ENCODE measurements at places on chromosomes 4 and X.

GRCh38 chr4:1985294-1985693, 23.5 kb downstream of the NELFA start:
- no peak for DNase-seq

GRCh38 chr4:183096276-183096965, 2.6 kb upstream of the WWC2 start:
- DNase-seq, result no peak

DNA sequence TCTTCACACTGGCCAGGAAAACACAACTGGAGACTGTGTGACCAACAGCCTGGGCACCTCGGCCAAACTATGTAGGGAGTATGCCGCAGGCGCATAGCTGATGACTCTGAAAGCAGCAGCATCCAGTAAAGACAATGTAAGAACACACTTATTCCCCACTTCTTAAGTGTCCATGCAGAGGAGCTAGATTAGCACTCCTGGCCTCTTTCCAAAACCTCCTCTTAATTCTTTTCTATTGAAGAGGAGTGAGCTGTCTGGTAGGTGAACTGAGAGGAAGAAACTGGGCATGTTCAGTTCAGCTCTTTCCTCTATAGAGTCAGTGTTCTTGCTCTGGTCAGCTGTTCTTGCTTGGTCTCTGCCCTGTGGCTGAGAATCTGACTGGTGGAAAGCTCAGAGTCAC, 21.1 kb downstream of the NMU start:
- DNase-seq, result no peak

GRCh38 chr4:159429693-159430035, 326.8 kb downstream of the RAPGEF2 start:
- DNase-seq, result no peak

DNA sequence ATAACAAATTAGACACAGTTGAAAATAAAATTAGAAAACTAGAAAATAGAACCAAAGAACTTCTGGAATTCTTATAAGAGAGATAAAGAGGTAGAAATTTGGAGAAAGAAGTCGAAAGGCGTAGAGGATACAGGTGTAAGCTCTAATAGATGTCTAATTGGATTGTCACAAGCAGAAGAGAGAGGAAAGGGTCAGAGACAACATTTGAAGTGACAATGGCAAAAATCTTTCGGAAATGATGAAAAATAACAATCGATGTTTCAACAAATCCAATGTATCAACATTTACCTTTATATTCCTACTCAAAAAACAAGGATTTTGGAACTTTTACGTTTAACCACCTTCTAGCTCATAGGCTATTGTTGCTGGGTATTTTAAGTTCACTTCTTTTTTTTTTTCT, 3.8 kb downstream of the CXCL8 start:
- DNase-seq, result no peak

DNA sequence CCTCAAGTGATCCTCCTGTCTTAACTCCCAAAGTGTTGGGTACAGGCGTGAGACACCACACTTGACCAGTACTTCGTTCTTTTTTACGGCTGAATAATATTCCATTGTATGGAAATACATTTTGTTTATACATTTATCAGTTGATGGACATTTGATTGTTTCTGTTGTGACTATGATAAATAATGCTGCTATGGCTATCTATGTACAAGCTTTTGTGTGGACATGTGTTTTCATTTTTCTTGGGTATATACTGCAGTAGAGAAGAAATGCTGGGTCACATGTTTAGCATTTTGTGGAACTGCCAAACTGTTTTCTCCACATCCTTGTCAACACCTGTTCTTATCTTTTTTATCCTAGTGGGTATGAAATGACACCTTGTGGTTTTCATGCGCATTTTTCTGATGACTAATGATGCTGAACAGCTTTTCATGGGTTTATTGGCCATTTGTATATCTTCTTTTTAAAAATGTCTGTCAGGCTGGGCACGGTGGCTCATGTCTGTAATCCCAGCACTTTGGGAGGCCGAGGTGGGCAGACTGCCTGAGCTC, 37.3 kb downstream of the SAT1 start:
- no peak for DNase-seq

DNA sequence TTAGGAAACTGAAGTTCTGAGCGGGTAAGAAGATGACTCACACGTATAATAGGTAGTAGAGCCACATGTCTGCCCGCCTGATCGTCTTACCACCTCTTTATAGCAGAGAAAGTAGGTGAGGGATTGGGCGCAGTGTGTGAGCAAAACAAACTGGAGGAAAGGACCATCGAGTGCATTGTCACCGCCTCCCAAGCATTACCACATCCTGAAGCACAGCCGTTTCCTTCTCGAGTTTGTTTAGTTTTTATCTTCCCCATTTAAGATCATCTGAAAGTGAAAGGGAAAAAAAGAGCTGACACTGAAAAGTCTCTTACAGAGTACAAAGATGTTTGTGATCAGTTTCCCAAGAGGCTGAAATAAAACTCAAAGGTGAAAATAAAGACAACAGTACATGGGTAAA, 14.8 kb downstream of the PDK3 start:
- DNase-seq, result peak; percentile 60

- peak; percentile 72 for DNase-seq
Observed at GRCh38 chr4:145938618-145939440, at the start of gene ZNF827. TSS of gene ZNF827 (minus strand) at chr4:145938823. CDS start at chr4:145938407, 416 bp downstream.

DNA sequence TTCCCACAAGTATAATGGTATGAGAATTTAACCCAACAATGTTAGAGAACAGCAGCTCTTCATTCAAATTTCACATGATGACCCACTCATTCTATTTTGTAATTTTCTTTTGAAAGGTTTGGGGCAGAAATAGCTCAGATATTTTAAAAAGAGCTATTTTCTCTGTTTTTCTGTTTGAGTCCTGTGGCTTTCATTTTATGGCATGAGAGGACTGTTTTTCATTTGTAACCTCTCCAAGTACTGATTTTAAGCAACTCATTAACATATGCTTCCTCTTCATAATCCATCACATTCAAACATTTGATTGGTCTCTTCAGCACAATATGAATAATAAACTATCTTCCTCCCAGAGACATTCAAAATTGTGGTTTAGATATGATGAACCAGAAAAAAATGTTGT, 129.0 kb upstream of the TEX13A start:
- DNase-seq, result no peak

DNA sequence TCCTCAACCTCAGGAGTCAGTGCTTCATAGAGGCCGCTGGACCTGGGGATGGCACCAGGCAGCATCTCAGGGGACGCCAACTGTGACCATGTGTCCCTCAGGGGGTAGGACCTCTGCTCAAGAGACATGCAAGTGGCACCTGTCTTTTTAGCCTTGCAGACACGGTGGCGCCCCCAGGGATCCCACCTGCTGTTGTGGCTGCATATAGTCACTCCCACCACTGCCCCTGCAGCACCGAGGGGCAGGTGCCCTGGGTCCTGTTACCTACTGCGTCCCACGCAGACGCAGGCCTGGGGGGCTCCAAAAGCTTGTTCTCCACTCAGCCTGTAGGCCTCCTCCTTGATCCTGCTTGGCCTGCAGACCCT, 2.5 kb downstream of the MYL5 start:
- DNase-seq, result no peak

DNA sequence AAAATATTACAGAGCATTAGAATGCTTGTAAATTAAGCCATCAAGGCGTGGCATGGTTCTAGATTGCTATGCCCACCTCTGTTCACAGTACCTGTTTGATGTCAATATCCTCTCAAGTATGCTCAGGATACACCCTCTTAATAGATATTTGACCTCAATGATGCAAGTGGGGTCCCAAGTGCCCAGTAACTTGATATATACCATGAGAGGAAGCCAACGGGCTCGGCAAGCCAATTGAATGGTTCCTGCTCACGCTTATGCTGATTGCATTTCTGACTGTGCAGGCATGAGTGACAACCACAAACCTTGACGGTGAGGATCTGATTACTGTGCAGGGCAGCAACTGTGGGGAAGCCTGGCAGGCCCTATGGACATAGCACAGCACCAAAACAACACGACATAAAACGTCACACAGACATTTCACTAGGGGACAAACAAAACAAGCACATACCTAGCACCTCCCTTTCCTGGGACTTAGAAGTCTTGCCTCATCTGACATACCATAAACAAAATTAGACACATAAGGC, 179.1 kb upstream of the ETNPPL start:
- no peak for DNase-seq

DNA sequence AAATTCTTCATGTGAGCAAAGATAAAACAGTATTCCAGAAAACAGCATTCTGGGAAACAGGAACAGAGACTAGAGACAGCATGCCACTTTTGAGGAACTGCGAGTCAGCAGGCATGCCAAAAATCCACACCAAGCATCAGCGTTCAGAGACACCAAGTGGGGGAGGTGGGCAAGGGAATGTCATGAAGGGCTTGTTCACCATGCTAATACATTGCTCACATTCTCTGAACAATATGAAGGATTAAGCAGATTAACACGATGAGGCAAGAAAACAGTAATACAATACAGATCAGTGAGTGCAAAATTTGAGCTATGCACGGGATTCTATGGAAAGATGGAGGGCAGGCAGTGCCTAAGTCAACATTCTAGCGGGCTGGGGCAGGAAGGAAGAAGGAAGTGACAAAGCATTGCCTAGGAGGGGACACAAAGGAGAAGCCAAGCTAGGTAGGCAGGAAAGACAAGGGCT, 278.3 kb downstream of the FBXW7 start:
- no peak for DNase-seq

DNA sequence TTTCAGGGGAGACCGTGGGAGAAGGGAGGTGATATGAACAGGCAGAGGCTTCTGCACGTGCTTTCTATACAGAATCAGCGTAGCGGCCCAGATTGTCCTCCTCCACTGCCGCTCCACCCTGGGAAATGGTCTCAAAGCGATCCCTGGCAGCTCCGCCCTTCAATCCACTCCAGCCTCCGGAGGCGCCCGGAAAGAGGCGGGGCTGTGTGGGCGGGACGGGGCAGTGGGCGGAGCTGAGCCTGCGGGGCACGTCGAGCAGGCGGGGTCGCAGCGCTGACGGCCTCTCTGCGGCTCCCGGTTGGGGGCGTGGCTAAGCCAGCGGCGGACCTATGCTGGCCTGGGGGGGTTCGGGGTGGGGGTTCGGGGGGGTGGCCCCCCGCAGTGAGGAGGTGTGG, 210 bp upstream of the SMIM10L2A start:
- peak; percentile 75 for DNase-seq

DNA sequence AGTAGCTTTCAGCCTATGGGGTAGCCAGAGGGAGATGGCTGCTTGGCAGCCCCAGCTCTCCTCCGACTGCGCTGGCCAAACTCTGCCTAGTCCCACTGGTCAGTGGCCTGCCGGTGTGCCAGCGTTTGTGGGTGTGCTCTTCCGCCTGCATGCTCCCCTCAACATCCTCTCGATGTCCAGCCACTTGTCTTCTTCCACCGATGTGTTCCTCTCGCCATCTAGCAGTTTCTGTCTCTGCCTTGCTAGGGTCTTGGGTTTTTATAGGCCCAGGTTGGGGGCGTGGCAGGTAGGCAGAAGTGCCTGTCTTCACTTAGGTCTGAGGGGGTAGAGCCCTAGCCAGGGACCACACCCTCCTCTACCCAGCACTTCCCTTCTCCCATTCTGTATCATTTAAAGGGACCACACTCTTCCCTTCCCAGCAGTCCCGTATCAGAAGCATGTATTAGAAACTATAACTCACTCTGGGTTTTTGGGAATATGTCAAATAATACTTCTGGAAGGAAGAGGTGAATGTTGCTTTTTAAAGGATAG, 124.4 kb downstream of the KDM6A start:
- DNase-seq, result no peak

- DNase-seq, result no peak
Observed at GRCh38 chrX:14073071-14073470, 43.4 kb upstream of the GEMIN8 start.

- no peak for DNase-seq
Observed at GRCh38 chrX:49972328-49972860, 50.0 kb downstream of the CLCN5 start.

DNA sequence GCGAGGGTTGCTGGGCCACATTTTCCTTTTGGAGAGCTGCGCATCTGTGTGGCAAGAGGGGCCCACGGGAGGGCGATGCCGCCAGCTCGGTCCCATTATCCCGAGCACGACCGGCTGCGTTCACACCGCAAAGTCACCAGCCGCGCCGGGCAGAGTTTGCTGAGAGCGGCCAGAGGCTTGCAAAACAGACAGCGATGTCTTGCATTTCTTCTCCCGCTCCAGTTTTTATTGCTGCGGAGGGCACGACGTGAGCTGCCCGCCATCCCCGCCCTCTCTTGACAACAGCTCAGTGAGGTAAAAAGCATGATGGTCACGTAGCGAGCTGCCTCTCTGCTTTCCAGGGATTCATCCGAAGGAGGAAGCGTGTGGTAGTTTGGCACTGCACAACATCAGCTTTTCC, 102.1 kb upstream of the TENM3 start:
- peak; percentile 7 for DNase-seq

GRCh38 chr4:8283631-8284121, 14.1 kb downstream of the HTRA3 start:
- no peak for DNase-seq

GRCh38 chr4:123477711-123478209, 81.2 kb downstream of the SPRY1 start:
- DNase-seq, result no peak

- DNase-seq, result no peak
Observed at GRCh38 chr4:105992641-105993305, 97.5 kb downstream of the NPNT start.

DNA sequence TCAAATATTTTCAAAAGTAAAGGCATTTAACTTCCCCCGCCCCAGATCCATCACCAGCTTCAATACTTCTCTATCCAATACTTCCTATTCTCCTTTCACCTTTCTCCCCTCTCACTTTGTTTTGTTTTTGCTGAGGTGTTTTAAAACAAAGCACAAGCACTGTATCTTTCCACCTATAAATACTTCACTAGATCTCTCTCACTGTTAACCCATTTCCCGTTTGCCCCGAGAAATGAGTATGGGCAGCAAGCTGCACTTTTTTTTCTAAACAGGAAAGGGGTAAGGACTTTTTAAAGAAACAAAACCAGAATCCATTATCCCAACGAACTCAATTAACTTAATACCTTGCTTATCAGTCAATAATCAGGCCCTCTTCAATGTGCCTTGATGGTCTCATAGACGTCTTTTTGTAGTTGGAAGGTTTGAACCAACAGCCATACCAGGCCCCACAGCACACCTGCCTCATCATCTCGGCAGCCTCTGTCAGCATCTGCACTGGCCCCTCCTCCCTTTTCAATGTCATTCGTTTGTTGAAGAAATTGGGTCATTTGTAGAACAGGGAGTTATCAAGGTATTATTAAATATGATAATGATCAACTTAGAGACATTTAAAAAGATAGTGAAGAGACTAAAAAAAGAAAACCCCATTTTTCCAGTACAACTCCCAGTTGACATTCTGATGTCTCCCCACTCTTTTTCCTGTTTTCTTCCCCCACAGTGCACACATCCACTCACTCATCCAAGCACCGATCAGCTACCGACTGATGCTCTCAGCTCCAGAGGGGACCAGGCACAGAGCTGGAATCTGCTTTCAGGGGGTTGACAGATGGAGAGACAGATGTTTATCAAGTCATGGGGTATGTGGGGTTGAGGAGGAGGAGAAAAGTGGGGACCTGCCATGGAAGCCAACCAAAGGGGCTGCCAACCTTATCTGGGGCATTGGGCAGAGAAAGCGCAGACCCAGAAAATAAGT, 25.8 kb downstream of the CRMP1 start:
- no peak for DNase-seq

- DNase-seq, result no peak
Observed at GRCh38 chr4:53119680-53120079, 246.2 kb downstream of the SCFD2 start.

GRCh38 chrX:15864629-15865028, 10.0 kb upstream of the AP1S2 start:
- no peak for DNase-seq

Measured in GM06990 (cell line).